Epithelial cell of alveolus of lung (primary cell): ENCODE measurements at places on chromosomes 2 and 18. TPM values are rescaled to one million over a fixed set of nuclear protein-coding genes. Genes with fewer than 3 reads are reported as not detected.

Gene PROKR1
- 0.08 and 0.13 TPM in 2 replicates for total RNA-seq

Gene C1QL2
- total RNA-seq, result not detected in 2 replicates

Gene CCDC121
- 0.40 and 1.8 TPM in 2 replicates for total RNA-seq

Gene COBLL1
- total RNA-seq, result 0.56 and 4.3 TPM in 2 replicates

Gene HAUS1
- total RNA-seq, result 30.5 and 72.9 TPM in 2 replicates

Gene CPLX4
- total RNA-seq, result not detected in 2 replicates

Gene RMDN2
- total RNA-seq, result 2.2 and 5.0 TPM in 2 replicates

Gene TEKT4
- not detected in 2 replicates for total RNA-seq

Gene NAT8
- total RNA-seq, result not detected in 2 replicates

Gene ERFE
- total RNA-seq, result 2.4 and 9.1 TPM in 2 replicates

Gene GLI2
- 15.1 and 17.2 TPM in 2 replicates for total RNA-seq

Gene CRYGA
- total RNA-seq, result not detected in 2 replicates

Gene CLEC4F
- not detected in 2 replicates for total RNA-seq

Gene C2orf76
- 6.3 and 11.6 TPM in 2 replicates for total RNA-seq

Gene MC2R
- total RNA-seq, result not detected in 2 replicates

Gene FOXD4L1
- under 0.01 and 0.16 TPM in 2 replicates for total RNA-seq

Gene CCDC178
- 0.26 and 1.7 TPM in 2 replicates for total RNA-seq

Gene SH3YL1
- 12.7 and 30.3 TPM in 2 replicates for total RNA-seq

Gene PSMD14
- total RNA-seq, result 40.3 and 99.2 TPM in 2 replicates

Gene CDCA7
- 9.0 and 17.3 TPM in 2 replicates for total RNA-seq

Gene SFT2D3
- 4.8 and 8.5 TPM in 2 replicates for total RNA-seq

Gene ADD2
- total RNA-seq, result 0.88 and 1.4 TPM in 2 replicates

Gene CFAP65
- total RNA-seq, result not detected in 2 replicates

Gene ESPNL
- total RNA-seq, result 0.39 and 2.9 TPM in 2 replicates

Gene TEX261
- 27.0 and 42.9 TPM in 2 replicates for total RNA-seq

Gene NOSTRIN
- 0.26 TPM in 1 of 2 replicates, not detected in the other for total RNA-seq

Gene PTPN2
- total RNA-seq, result 29.2 and 38.3 TPM in 2 replicates

Gene CYS1
- total RNA-seq, result 0.39 TPM in 1 of 2 replicates, not detected in the other

Gene SIX2
- 0.13 and 0.72 TPM in 2 replicates for total RNA-seq

Gene SPAG16
- 13.2 and 26.5 TPM in 2 replicates for total RNA-seq

Gene VAMP5
- 63.6 and 76.9 TPM in 2 replicates for total RNA-seq

Gene MOCOS
- total RNA-seq, result 1.3 and 1.4 TPM in 2 replicates

Gene CERKL
- not detected in 2 replicates for total RNA-seq

Gene POTEI
- not detected in 2 replicates for total RNA-seq

Gene SMYD5
- total RNA-seq, result 6.6 and 21.3 TPM in 2 replicates

Gene RTN4
- total RNA-seq, result 356 and 458 TPM in 2 replicates

Gene SMYD1
- total RNA-seq, result 0.64 TPM in 1 of 2 replicates, not detected in the other

Gene TSPYL6
- total RNA-seq, result not detected in 2 replicates

Gene KHK
- total RNA-seq, result 0.24 and 1.0 TPM in 2 replicates

Gene SERPINB11
- total RNA-seq, result not detected in 2 replicates

Gene TMEM200C
- total RNA-seq, result 2.5 and 7.7 TPM in 2 replicates

Gene CXCR1
- not detected in 2 replicates for total RNA-seq

Gene UGT1A10
- total RNA-seq, result not detected in 2 replicates

Gene SERPINB3
- total RNA-seq, result under 0.01 TPM in 1 of 2 replicates, not detected in the other

Gene CAPN14
- 0.08 TPM in 1 of 2 replicates, not detected in the other for total RNA-seq

Gene NTSR2
- not detected in 2 replicates for total RNA-seq

Gene LONRF2
- total RNA-seq, result 0.13 TPM in 1 of 2 replicates, not detected in the other

Gene TMEM127
- total RNA-seq, result 27.7 and 34.8 TPM in 2 replicates

Gene MITD1
- total RNA-seq, result 19.3 and 23.9 TPM in 2 replicates

Gene ARMC9
- total RNA-seq, result 16.3 and 20.8 TPM in 2 replicates

Gene METAP1D
- 3.4 and 6.3 TPM in 2 replicates for total RNA-seq

Gene PRKAG3
- 0.40 TPM in 1 of 2 replicates, not detected in the other for total RNA-seq

Gene ABCB11
- not detected in 2 replicates for total RNA-seq

Gene ARID5A
- 9.9 and 11.2 TPM in 2 replicates for total RNA-seq

Gene PCARE
- total RNA-seq, result not detected in 2 replicates

Gene FBXO15
- 0.91 TPM in 1 of 2 replicates, not detected in the other for total RNA-seq
